ENCODE measurements at places on chromosomes 2 and 18.

GRCh38 chr18:24741965-24742724 lies 281.7 kb downstream of the HRH4 start:
- no peak for DNase-seq

DNA sequence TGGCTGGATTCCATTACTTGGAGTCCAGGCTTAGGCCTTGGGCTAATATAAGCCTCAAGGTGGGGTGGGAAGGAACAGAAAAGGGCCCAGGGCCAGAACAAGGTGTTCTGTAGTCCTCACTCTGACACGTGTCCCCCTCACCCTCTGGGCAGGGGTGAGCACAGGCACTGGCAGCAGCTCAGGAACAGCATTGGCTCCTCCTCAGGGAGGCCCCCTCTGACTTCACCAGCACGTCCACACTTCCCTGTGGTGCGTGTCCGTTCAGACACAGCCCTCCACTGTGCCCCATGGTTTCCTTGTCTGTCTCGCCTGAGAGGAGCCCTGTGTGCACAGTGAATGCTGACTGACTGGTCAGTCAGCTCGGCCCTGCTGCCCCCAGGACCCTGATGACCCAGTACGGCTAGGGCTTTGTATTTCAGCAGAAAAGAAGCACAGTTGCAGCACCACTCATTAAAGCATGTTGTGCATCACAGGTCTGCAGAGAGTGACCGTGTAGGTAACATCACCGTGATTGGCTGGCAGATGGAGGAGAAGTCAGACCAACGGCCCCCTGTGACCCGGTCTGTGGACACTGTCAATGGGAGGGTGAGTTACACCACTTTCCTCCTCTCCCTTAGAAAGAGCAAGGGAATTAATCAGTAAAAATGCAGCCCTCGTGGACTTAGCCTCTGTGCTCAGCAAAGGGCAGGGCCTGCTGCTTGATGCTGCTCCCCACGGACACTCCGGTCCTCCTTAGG lies 70.8 kb downstream of the COA5 start:
- no peak for DNase-seq

DNA sequence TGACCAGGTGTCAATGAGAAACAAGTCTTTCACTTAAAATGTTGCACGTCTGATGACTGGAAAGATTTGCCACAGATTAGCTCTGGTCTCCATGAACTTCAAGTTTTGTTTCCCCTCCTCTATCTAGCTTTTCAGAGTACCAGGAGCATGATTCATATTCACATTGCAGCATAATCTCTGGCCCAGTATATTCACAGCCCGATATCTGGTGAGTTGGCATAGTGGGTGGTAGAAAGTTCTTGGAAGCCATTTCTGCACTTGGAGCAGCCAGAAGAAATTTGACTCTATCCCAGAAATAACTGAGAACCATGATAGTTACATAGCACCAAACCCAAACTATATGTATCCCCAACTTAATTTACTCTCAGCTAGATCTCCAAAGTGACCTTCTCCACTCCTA lies 503.9 kb downstream of the PID1 start:
- DNase-seq, result no peak

DNA sequence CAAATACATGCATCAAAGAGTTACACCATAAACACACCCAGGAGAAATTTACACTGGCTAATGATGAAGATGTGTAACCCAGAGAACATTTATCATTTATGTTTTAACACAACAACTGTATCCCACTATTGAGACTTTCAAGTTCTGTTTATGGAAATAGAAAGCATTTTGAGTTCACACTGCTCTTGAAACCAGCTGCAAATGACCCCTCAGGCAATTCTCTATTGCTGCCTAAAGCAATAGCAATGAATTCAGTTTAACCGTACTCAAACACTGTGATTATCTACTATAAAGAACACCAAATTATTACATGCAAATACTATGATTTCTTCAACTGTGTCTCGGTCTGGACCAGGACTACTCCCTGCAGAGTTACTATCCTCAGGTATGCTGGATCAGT lies 452.7 kb upstream of the NRXN1 start:
- no peak for DNase-seq

- DNase-seq, result no peak
Measured at GRCh38 chr2:102594445-102595016, 24.8 kb upstream of the SLC9A2 start.

DNA sequence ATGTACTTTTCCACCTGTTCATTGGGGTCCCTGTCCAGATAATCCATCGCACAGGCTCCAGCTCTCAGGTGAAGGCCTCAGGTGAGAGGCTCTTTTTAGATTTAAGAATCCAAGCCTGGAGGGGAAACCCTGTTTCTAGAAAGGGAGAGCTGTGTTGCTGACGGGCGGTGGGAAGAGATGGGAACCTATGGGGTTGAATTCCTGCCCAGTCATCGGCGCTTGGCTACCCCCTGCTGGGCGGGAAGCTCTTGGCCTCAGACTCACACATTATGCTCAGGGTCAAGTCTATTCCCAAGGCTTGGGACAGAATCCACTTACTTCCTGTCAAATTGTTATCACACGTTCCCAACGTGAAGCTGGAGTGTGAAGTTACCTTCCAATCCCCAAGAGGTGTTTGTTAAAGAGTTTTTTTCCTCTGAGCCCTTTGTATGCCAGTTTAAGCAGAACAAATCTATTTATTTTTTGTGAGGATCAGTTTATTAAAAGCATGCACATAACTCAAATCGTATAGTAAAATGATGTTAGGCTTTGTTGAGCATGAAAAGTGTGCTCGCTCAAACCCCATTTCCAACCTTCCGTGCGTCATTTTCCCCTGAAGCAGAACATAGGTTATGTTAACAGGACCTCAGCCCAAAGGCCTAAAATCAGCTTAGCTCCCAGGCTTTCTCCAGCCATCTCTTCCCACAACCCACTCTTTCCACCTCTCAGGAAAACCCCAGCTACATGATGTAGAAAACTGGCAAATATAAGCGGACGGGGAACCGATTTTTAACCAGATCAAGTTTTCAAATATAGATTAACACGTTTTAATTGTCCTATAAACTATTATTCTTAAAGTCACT lies 181.7 kb upstream of the ETAA1 start:
- DNase-seq, result no peak

DNA sequence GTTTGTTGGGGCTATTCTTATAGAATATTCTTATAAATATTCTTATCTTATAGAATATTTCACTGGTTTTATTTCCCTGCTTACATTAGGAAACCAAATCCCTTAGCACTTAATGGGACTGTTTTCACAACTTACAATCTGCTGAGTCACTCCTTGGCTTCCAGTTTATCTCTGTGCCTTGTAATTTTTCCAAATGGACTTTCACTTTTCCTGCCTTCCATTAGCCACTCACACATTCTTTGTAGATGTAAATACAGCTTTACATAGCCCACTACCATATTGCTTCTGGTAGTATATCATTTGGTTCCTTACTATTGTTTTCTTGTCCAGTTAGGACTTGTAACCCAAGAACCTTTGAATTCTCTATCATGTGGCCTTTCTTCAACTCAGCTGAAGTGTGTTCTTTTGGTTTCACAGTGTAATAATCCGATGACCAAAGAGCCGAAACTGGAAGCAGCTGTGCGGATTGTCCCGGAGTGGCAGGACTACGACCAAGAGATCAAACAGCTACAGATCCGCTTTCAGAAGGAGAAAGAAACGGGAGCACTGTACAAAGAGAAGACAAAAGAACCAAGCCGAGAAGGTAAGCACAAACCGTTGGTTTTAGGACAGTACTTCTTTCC lies 96.1 kb downstream of the UGGT1 start:
- DNase-seq, result no peak

- DNase-seq, result no peak
Measured at GRCh38 chr2:231890896-231891513, 35.2 kb downstream of the NPPC start.

DNA sequence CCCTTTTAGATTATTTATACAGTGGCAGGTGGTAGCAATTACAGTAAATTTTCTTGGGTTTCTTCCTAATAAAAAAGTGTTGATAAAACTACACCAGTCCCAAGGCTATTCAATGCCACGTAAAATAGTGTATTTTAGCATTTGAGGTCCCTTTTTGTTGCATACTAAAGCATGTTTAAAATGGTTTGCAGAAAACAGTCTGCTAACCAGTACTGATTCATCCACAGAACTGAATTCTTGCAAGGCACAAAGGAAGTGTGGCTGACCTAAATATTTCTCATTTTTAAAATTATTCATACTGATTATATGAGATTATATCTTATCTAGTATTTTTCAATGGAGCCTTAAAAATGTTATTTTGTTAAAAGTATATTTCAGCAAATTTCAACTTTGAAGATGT lies 98.1 kb downstream of the SMAD2 start:
- no peak for DNase-seq

- DNase-seq, result peak; percentile 76
Measured at GRCh38 chr2:230068016-230068650, 591 bp downstream of the SLC16A14 start.

GRCh38 chr2:226943862-226944620 lies 108.2 kb downstream of the RHBDD1 start:
- no peak for DNase-seq

DNA sequence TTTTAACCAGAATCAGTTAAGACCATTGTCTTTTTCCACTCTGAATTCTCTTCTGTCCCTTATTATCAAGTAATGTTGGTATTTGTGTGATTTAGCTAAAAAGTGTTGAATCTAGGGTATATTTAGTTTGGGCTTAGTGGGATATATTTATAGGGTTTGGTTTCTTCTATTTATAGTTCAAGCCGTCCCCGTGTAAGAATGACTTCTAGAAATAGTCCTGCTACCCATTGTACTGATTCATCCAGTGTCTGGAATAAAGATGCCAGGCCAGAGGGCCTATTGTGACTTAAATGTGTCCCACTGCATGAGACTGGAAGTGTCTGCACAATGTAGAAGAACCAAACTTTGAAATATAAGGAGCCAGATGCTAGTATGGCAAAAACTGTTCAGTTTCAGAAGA lies 364.8 kb downstream of the TNS1 start:
- DNase-seq, result peak; percentile 21

DNA sequence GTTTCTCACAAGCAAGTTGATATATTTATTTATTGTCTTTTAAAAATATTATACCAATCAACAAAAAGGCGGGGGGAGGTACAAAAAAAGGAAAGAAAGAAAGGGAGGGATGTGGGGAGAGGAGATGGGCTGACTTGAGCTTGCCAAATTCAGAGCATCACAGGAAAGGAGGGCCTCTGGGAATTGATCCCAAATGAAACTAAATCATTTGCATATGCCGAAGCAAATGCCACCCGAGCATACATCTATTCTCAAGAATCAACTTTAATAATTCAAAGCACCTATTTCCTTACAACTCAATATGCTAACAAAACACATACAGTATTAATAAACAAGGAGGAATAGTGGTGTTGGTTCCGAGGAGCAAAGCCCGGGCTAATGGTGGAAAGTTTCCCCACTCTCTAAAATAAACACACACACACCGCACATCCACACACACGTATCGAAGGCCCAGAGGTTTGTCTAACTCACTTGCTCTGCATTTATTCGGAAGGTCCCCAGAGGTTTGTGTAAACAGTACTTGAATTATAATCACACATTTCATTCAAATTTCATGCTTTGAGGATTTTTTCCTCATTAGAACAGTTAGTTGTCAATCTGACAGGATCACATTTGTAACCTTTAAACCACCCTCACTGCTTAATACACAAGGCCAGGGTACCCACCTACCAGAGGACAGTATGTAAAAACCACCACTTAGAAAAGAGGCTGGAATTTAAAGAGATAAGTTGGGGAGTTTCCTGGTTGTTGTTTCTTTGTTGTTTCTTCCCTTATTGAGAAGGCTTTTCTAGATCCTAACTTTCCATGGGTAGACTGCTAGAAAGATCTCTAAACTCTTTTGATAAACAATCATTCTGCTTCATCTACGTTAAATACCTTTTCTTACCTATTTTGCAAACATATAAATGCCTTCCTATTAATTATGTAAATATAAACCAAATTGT lies 264.7 kb downstream of the TCF4 start:
- no peak for DNase-seq

GRCh38 chr2:28768422-28768821 lies 16.8 kb downstream of the PPP1CB start:
- DNase-seq, result no peak

DNA sequence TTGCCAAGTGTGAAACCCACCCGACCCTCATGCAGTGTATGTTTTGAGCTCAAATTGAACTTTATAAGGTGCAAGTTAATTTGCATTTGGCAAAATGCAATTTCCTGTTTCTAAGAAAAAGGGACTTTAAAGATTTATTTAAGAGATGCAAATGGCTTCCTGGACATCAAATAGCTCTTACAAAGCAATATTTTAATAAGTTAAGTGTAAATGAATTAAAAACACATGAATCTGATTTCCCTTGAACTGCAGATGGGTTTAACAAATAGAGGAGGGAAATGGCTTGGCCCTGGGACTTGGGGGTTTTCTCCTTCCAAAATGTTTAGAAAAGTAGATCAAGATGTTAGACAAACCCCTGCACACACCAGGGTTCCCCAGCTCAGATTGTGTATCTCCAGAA lies 116.0 kb downstream of the EN1 start:
- DNase-seq, result no peak

DNA sequence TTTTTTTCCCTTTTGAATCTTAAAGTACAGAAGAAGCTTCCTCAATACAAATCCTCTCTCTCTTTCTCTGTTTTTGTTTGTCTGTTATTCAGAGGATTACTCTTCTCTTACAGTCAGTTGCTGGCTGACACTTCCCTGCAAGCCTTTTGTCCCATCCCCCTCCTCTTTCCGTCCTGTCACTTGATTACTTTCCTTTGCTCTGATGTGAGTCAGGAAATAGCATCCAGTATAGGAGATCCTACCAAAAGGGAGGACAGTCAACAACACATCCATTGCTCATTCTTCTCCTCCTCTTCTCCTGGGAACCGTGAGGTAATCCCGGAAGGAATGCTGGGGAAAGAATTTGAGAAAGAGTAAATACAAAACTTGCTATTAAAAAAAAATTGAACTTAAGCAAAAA lies 79.3 kb upstream of the SCN7A start:
- no peak for DNase-seq

GRCh38 chr2:72678024-72678423 lies 147.8 kb downstream of the EXOC6B start:
- no peak for DNase-seq

DNA sequence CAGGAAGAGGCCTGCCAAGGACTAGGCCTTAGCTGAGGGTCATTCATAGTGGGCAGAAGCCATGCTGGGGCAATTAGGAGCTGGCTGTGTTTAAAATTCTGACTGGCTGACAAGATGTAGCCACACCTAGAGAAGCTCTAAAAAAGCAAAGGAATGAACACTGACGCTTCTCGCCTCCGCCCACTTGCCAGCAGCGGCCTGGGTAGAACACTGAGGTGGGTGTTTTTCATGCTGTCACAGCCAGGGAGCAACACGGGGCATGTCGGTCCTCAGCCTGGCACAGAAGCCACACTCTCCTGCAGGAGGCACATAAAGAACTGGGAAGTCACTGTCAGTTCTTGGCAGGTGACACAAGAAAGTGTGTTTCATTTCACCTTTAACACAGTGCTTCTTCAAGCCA lies 10.4 kb downstream of the CHST10 start:
- no peak for DNase-seq

All from right forelimb (tissue), 1 donor.